CD4-positive, alpha-beta T cell treated with Interleukin-21 for 1 hour (primary cell): ENCODE measurements at places on chromosomes 7 and 10.

DNA sequence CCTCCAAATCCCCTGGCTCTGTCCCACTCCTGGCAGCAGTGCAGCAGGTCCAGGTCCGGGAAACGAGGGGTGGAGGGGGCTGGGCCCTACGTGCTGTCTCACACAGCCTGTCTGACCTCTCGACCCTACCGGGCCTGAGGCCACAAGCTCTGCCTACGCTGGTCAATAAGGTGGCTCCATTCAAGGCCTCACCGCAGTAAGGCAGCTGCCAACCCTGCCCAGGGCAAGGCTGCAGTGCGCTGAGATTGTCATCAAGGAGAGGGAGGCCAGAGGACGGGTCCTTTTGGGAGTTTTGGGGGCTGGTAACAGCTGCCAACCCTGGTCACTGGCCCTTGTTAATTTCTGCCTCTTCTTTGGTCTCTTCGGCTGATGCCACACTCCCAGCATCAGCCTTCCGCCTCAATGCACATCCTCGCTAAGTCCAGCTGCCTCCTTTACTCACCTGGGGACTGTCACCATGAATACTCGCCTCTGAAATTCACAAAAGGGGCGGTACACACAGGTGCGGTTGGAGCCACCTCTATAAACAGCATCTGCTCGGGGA, 3.5 kb downstream of the EPO start:
- DNase-seq = no peak

DNA sequence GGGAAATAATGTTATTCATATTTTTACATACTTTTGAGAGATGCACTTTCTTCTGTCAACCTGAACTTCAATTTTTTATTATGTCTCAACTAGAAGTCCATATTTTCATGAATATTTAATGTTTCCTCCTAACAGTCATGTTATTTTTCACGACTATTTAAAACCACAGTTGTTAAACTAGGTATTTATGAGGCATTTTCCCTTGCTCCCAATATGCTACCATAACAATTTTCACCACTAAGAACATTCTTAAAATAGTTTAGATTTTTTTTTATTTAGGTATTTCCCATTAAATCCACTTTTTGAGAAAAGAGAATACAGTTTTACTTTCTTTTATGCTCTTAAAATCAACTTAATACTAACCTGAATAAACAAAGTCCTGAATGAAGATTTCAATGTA, 89.4 kb downstream of the JAZF1 start:
- DNase-seq = no peak

GRCh38 chr10:125629758-125630376, 53.1 kb downstream of the TEX36 start:
- DNase-seq = no peak

DNA sequence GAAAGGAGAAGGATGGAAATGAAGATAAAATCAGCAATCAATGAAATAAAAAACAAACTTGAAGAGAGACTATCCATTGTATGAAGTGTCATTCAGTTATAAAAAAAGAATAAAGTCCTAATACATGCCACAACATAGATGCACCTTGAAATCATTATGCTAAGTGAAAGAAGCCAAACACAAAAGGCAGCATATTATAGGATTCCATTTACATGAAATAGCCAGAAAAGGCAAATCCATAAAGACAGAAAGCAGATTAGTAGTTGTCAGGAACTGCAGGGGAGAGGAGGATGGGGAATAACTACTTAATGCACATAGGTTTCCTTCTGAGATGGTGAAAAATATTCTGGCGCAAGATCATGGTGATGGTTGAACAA, 6.6 kb upstream of the PON1 start:
- DNase-seq = no peak

- no peak for DNase-seq
These were observed 114.0 kb downstream of the ST7 start for GRCh38 chr7:117067340-117067739.

GRCh38 chr7:87154166-87154565, 1.9 kb downstream of the DMTF1 start:
- DNase-seq = no peak

DNA sequence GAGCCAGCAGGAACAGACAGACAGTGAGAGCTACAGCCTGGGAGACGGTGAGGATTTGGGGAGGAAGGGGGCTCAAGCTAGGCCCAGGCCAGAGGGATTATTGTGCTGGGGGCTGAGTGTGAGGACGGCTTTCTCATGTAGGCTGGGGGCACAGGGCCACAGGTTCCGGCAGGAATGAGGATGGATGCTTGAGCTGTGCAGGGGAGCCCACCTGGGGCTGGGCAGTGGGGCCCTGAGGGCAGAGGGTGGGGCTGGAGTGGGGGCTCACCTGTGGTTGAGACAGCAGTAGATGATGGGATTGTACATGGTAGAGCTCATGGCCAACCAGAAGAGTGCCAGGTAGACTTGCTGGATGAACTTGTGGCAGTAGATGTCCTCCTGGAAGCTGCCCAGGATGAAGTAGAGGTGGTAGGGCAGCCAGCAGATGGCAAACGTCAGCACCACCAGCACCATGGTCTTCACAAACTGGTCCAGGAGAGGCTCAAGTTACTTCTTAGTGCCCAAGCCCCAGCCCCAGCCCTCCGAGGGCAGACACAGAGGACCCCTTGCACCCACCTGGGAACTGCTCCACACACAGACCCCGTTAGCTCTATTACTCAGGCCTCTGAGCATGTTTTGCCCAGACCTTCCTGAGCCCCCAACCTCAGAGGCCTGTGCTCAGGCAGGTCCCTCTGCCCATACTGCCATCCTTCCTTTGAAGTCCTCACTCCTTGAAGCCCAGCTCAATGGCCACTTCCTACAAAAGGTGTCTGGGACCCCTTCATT, 9.7 kb downstream of the TACR2 start:
- no peak for DNase-seq

GRCh38 chr10:130869179-130869841, 442.2 kb downstream of the TCERG1L start:
- DNase-seq = no peak

GRCh38 chr10:33065111-33065510, 107.1 kb upstream of the ITGB1 start:
- no peak for DNase-seq

DNA sequence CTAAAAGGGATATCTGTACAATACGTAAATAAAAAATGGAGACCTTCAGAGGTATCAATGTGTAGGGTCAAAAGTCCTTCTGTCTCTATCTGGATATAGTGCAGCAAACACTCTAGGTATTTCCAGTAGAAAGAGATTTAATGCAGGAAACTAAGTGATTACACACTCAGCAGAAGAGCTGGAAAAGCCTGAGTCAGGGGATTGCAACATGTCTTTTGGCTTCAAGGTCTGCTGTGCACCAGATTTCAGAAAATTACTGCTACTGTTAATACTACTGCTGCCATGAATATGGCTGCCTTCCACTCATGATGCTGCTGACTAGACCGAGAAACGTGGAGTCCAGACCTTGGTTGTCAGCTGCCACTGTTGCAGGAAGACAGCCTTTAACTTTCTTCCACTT, 94.9 kb upstream of the DLX6 start:
- DNase-seq = no peak

DNA sequence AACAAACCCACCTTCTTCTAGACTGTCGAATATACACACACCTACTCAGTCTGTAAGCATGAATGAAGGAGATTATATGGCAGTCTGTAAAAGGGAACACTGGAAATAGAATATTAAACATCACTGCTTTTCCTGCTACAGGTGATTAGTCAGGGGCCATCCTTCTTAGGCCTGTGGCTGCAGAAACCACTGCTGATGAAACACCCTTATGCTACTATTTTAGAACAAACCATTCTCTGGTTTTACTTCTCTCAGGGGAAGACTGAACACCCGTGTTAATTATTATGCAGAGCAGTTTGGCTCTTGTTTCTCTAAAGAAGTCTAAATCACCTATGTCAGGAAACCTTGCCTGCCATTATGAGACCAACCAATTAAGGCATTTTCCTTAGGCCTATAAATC, 351.1 kb upstream of the KLF6 start:
- DNase-seq = no peak

DNA sequence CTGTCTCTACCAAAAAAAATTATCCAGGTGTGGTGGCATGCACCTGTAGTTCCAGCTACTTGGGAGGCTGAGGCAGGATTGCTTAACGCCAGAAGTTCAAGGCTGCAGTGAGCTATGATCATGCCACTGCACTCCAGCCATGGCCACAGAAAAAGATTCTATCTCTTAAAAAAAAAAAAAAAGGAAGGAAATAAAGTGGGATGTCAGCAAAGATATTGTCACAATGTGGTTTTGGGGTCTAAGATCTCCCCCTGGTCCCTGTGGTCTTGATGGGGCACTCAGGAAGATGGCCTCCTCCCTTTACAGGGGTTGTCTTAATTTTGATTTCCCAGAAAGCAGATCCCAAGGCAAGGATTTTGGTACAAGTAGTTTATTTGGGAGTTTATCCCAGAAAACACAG, 7.4 kb upstream of the KAZALD1 start:
- no peak for DNase-seq

- DNase-seq = no peak
These were observed 49.5 kb upstream of the PRSS58 start for GRCh38 chr7:142307246-142307900.

DNA sequence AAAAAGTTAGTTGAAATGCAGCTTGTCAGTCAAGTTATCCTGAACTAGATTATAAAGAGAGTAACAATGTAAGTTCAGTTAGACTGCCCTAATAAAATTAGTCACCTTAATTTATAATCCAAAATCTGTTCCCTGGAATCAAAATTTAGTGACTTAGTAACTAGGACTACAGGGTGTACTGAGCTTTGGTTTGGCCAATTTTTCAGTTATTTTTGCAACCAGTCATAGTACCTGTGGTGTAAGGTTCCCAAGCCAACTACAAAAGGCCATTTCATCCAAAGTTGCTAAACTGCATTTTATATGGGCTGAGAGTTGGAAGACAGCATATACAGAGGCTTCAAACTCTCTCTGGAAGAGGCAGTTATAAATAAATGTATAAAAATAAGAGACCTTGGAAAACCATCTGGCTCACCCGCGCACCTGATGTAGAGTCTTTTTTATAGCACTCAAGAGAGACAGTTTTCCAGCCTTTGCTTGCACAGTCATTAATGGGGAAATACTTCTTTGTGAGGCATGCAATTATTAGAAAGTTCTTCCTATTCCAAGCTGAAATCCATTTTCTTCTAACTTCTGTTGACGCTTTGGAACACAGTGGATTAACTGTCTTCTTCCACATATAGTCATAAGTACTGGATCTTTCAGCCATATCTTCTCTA, 59.2 kb downstream of the PUS7 start:
- no peak for DNase-seq

DNA sequence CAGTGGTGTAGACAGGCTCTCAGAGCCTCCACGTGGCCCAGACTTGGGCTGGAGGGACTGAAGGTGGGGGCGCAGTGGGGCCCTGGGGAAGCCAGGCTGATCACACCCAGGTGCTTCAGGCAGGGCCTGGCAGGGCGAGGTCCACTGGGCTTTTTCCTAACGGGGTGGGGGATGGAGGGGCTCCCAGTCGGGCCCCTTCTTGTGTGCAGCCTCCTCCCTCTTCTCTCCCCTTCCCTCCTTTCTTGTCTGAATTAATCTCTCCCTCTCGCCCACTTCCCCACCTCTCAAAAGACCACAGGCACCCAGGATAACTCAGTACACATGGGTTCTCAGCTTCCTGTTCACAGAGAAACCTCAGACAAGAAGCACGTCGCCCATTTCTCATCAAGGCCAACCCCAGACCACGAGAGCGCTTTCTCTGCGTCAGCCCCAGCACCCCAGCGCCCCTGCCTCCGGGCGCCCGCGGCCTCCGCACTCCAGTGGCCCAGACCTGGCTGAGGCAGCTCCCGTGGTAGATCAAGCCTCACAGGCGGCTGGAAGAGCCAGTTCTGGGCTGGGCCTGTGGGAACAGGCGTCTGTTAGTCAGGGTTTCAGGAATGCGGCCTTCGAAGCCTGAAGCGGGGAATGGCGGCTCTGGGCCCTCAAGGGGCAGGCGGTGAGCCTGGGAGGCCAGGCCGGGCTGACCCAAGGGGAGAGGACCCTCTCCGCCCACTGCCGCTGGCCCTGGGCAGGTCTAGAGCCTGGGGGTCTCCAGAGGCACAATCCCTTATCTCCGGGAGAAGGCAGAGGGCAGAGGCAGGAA, 50.6 kb downstream of the PWWP2B start:
- peak; percentile 88 for DNase-seq

DNA sequence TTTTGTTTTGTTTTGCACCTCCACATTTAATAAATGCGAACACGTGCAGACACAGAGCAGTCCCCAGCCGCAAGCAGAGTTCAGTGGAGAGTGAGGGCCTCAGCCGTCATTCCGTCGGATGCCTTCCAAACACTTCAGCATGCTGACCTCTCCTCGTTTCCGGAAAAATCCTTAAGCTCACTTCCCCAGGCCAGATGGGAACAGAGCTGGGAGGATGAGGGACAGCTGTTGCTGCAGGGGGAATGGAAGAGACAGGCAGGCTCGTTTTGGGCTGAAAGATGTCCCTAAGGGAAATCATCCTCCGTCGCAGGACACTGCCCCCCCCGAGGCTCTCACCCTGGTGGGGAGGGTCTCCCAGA, 17.2 kb upstream of the FGFR2 start:
- DNase-seq = no peak

- no peak for DNase-seq
These were observed 151.5 kb downstream of the ANK3 start for GRCh38 chr10:60237977-60238758.

DNA sequence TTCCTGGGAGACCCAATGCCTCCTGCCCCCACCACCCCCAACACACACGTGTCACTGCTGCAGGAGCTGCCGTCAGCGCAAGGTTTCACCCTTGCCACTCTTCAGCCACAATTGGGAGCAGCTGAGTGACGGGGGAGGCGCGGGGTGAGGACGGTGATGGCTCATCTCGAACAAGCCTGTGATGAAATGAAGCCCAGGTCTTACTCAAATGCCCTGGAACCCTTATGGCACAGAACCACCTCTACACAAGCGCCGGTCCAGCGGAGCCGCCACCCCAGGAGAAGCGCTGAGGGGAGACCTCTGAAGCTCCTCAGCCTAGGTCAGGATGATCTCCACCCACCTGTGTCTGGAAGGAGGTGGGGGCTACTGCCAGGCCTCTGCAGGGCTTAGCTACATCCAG, 25.7 kb downstream of the PDIA4 start:
- no peak for DNase-seq

GRCh38 chr10:62528441-62528840, 154.3 kb downstream of the ZNF365 start:
- DNase-seq = peak; percentile 56

DNA sequence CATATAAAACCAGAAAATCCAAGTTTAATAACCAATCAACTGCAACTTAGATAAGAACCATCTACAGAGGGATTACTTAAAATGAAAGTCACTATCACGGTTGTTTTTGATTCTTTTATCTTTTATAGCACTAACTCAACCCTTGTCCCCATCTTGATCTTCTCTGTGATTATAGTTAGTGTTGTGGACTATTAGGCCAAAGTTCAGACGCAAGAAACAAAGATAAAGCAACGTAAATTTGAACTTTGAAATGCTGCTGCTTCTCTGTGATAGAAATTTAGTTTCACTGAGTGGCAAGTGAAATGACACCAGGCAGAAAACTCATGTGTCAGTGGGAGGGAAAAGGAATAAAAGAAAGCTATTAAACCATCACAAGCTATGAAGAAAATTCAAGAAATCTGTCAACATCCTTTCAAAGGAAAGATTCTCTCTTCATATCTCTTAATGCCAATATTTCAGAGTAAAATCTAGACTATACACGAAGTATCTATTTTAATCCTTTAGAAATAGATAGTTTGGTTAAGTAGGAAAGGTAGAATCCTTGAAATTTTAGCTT, 71.8 kb upstream of the MALRD1 start:
- no peak for DNase-seq
